D341Med (cell line): ENCODE measurements at places on chromosomes 4 and X.

GRCh38 chrX:150438165-150438564, 75.0 kb downstream of the MAMLD1 start:
- DNase-seq, result no peak

GRCh38 chrX:136183917-136184316, 36.6 kb downstream of the FHL1 start:
- no peak for DNase-seq

GRCh38 chr4:2288051-2288541, 26.2 kb upstream of the MXD4 start:
- DNase-seq, result no peak

DNA sequence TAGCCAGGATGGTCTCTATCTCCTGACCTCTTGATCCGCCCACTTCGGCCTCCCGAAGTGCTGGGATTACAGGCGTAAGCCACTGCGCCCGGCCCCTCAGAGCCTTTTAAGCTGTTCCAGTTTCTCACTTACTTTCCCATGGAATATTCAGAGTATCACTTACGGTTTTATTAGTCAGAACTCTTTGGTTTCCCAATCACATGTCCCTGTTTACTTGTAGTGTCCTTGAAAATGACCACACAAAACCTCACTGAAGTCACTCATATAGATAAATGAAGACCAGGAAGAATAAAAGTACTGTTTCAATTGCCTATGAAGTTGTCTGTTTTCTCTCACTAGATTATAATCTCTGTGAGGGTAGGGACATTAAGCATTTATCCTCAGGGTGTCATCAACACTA, 217.2 kb upstream of the HCCS start:
- no peak for DNase-seq

GRCh38 chr4:113616443-113616842, 145.1 kb downstream of the CAMK2D start:
- no peak for DNase-seq

- no peak for DNase-seq
Observed at GRCh38 chrX:24124244-24124799, 25.2 kb upstream of the ZFX start.

- peak; percentile 69 for DNase-seq
Observed at GRCh38 chr4:93199492-93199891, 629.1 kb upstream of the ATOH1 start.

DNA sequence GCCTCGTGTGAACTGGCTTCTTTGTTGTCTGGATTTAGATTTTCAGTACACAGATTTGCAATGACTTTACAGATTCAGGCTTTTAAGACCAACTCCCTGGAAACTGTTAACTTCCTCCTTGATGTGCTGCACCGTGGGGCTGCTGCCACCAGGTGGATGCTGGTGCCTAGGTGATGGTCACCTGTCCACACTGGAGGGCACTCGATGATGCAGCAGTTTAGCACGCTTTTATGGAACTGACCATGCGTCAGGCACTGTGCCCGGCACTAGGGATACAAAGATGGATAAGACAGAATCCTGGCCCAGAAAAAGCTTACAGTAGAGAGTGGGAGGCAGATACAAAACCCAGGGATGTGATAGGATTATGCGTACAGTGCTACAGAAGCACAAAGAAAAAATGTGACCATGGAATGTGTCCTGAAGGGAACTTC, 180.7 kb downstream of the CEP135 start:
- DNase-seq, result peak; percentile 44

DNA sequence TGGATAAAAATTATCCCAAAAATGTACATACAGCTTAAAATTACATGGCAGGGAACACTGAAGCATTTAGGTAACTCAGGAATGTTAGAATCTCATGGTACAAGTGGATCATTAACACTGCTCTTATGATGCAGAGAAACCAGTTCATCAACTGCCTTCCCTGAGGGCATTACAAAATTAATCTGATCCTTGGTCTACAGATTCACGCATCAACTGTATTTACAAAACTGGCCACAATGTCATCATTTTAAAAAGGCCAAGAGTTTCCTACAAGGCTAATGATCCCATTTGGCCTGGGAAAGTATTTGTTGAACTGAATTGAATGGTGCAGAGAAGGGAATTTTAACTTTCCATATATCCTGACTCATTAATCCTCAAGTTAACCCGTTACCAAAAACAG, 84.6 kb downstream of the TSPAN5 start:
- no peak for DNase-seq

GRCh38 chr4:99402765-99403164, 32.4 kb downstream of the ADH7 start:
- no peak for DNase-seq

DNA sequence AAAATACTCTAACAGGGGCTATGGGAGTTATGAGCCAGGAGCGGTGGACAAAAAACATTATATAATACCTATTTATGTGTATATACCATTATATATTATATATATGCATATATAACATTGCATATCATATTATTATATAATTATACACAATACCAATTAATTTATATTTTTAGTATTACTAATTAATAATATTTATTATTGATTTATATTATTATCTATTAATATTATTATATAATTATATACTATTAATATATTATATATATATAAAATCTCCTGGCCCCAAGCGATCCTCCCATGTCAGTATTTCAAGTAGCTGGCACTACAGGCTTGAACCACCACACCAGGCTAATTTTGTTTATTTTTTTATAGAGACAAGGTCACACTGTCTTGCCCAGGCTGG, 73.8 kb upstream of the JADE1 start:
- no peak for DNase-seq
